ENCODE measurements at places on chromosomes 2 and 18.

GRCh38 chr2:100596465-100596864, 33.7 kb downstream of the PDCL3 start:
- DNase-seq, result no peak

- no peak for DNase-seq
These were observed 101.6 kb downstream of the GFPT1 start for GRCh38 chr2:69285379-69285894.

GRCh38 chr2:145806546-145806945, 1286.6 kb upstream of the ZEB2 start:
- no peak for DNase-seq

DNA sequence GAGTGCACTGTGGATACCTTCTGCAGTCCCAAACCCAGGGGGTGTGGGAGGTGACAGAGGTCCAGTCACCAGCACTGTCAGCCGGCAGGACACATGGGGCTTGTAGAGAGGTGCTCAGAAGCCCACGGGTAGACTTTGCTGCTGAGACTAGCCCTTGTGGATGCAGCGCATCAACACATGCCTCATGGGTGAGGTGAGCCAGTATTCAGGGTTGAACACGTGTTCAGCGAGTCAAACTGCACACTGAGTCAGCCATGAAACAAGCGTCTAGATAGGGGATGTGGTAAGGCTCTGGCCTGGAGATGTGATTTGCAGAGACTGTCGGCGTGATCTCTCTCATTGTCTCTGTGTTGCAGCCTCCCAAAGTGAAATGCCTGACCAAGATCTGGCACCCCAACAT, 35.8 kb upstream of the SCLY start:
- DNase-seq, result no peak

DNA sequence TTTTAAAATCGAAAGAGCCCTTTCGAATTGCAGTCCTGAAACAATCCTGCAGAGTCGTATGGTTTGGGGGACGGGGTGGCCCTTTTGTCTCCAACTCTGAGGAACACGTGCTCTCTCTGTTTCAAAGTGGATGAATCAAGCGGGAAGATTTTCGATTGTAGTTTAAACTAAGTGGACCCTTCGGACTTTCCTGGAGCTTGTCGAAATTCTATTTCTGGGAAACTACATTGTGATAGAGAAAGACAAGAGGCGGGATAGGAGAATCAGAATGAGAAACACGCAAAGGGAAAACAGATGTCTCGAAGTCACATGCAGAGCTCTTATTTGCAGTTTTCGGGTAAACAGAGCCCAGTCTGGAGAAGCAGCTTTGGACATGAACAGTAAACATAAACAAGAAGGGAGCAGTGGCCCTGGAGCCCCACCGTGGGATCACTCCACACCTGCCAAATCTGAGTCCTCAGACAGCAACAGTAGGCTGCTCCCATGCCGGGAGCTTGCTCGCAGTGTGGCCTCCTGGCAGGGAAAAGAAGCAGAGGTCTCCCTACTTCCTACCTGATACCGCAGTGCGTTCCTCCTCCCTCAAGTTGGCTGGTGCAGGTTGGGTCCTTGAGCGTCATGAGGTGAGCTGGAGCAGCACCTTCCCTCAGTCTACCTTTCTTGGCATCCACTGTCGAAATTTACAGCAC, 202.4 kb downstream of the SLC4A3 start:
- no peak for DNase-seq

- no peak for DNase-seq
These were observed 352.7 kb upstream of the CDH20 start for GRCh38 chr18:60980422-60981005.

- DNase-seq, result no peak
These were observed 2.5 kb downstream of the ARMC9 start for GRCh38 chr2:231200805-231201474.

- peak; percentile 66 for DNase-seq
These were observed 5.1 kb downstream of the NCK2 start for GRCh38 chr2:105749583-105750400.

DNA sequence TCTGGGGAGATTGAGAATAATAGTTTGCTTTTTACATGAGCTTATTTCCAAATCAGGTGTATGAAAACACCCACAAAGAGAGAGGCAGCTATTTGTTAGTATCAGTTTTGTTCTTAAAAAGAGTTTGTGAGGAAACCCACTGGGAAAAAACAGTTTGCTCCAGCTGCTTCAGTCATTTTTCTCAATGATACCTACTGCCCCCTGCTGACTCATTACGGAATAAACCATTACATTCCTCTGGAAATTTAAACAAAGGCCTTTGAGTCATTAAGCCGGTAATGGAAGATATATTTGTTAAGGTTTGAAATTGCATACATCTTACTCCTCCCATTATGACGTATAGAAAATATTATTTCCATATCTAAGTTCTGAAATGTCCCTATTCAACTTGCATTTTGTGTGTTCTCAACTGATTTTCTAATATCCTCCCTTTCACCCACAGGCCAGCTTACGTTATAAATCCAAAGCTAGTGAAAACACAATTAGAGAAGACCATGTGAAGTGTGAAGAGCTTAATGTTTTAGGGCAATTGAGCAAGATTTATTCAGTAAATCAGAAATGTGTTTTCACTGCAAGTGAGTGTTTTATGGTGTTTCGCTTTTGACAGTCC, 761.6 kb downstream of the DSC3 start:
- no peak for DNase-seq

DNA sequence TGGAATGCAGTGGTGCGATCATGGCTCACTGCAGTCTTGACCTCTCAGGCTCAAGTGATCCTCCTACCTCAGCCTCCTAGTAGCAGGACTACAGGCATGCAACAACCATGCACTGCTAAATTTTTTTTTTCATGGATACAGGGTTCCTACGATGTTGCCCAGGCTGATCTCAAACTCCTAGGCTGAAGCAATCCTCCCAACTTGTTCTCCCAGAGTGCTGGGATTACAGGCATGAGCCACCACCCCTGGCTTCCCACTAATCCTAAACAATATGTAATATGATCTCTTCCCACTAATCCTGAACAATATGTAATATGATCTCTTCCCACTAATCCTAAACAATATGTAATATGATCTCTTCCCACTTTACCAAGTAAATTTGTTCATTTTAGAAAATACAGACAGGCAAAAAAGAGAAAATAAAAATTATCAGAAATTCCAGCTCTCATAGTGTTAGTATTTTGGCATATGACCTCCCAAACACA, 33.7 kb upstream of the C18orf32 start:
- DNase-seq, result no peak

- DNase-seq, result no peak
These were observed 109.8 kb downstream of the STK39 start for GRCh38 chr2:168137510-168138180.

DNA sequence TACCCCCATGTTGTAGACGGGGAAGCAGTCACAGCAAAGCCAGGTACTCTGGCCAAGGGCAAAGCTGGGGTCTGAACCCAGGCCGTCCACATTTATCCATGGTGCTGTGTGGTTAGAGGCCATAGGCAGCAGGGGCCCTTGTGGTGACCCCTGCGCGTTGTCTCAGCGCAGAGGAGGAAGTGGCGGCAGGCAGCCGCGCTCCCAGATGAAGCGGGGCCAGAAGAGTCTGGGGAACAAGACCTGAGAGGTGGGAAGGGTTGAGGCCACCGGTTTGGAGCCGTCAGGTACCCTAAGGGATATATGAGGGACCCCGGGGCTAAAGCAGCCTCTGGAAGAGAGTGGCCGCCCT, 770 bp downstream of the ZNF396 start:
- peak; percentile 61 for DNase-seq

DNA sequence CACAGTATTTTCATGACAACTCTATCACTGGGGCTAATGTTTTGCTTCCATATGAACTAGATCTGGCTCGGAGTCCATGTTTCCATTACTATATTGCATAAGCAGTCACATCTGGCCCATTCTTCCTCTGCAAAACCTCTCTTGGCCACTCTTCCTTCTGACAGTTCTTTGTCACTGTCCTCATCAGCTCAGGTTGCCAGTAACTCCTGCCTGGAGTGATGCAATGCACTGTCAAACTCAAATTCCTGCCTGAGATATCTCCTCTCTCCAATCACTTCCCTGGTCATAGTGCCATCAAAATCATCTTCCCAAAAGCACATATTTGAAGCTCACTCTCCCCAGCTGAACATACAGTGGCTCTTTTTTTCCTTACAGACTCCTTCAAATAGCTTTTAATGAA, 66.1 kb downstream of the COLEC12 start:
- DNase-seq, result no peak

DNA sequence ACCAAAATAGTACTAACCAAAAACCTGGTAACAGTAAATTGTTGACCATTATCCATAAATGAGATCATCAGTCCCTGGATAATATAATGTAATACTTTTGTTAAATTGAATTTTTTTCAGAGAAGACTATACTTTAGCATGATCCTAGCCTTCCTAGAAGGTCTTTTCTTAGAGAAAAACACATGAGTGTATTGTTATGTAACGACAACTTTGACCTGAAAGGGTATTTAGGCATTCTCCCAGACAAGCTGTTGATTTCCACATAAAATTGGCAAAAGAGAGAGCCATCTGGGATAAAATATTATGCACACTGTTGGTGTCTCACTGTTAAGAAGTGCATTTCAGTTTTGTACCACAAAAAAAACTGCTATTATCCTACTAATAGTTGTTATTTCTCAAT, 120.0 kb upstream of the MAPRE2 start:
- DNase-seq, result no peak

- DNase-seq, result no peak
These were observed 70.9 kb upstream of the ST6GAL2 start for GRCh38 chr2:106956879-106957278.

DNA sequence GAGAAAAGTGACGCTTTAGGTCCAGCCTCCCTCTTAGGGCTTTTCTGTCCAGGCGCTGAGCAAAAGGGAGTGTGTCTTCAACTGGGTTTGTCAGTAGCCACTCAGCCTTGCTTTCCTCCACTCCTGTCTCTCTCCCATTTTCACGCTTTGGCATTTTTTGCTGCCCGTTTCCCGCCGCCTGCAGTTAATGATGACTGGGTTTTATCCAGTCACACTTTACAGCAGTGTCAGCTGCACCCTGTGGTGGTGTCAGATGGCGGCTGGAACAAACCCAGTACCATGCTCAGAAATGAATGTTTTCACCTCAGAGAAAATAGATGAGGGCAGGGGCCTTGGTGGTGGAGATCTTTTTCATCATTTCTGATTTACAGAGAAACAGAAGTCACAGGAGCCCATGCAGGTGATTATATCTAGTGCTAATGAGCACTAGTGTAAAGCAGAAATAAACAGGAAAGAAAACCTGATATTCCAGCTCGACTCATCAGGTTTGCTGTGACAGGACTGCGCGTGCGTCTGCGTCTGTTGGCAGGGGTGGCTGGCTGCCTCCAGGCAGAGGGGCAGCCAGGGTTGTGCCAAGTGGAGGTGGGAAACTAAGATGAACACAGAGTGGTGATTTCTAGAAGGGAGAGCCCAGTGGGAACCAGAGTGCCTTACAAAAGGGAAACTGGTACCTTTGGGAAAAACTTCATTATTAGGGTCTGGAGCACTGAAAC, 139.9 kb downstream of the TANC1 start:
- DNase-seq, result no peak

- no peak for DNase-seq
These were observed 1.3 kb downstream of the YWHAQ start for GRCh38 chr2:9629222-9630116.

DNA sequence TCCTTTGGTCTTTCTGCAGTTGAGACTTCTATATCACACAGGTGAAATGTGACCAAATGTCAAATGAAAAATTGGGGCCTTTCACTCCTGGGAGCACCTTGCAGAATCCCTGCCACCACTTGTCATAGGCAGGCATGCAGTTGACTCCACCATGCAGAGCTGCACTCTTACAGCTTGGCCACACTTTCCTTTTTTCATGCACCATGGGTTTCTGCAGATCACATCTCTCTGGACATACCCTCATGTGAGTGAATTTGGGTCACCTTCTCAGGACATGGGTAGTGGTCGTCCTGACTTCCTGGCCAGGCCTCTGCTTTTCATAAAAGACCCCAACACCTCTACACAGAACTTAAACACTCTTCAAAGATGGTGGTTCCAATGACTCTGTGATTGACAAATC, 155.1 kb upstream of the RAB12 start:
- DNase-seq, result no peak

- DNase-seq, result no peak
These were observed 102.9 kb upstream of the ARL5A start for GRCh38 chr2:151931030-151931611.

DNA sequence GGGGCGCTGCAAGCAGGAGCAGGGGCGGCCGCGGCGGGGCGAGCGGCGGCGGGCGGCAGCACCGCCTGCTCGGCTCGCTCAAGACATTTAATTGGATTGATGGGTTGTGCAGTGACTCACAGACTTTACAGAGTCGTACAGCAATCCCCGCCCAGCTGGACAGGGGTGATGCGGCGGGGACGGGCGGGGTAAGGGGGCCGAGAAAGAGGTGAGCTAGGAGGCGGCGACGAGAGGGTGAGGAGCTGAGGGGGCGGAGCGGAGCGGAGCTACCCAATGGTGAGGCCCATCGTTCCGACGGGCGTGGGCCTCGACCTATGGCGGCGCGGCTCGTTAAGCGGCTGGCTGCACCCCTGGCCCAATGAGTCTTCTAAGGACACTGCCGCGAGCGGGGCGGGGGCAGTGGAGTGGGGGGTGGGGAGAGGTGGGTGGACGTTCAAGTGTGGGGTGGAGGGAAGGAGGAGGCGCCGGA, 97.1 kb upstream of the SERTAD2 start:
- DNase-seq, result peak; percentile 99

DNA sequence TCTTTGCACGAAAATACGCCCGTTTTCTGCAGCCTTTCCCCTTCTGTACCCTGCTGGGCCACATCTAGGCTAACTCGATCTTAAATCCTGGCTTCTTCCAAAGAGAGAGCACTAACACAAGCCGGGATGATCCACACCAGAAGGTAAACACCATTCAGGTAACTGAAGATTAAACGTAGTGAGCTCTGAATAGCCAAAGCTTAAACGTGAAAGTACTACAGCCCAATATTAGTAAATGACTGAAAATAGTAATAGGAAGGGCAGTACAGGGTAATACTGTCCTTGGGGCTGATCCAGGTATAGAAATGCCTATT, 422 bp upstream of the MRPL53 start:
- no peak for DNase-seq

- no peak for DNase-seq
These were observed 16.5 kb upstream of the CYTIP start for GRCh38 chr2:157460384-157460837.

DNA sequence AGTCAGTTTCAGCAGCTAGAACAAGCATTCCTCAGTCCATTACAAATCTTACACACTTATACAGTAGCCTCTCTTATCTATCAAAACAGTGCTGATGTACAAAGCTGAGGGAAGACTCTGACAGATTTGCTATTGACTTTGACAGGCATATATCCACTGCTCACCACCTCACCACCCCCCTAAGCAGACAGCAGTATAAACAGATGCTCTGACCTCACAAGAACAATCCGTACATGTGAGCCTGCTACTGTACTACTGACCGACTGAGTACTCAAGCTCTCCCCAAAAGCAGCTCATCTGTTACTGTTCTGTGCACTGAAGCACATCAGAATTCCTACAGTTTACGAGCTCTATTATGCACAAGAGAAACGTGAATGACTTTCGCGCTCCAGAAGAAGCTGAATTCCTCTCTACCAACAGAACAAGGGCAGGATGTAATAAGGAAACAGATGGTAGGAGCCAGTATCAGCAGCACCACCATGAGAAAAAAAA, 95.6 kb upstream of the PDE1A start:
- DNase-seq, result no peak
